ENCODE measurements at places on chromosomes 5 and 9.

DNA sequence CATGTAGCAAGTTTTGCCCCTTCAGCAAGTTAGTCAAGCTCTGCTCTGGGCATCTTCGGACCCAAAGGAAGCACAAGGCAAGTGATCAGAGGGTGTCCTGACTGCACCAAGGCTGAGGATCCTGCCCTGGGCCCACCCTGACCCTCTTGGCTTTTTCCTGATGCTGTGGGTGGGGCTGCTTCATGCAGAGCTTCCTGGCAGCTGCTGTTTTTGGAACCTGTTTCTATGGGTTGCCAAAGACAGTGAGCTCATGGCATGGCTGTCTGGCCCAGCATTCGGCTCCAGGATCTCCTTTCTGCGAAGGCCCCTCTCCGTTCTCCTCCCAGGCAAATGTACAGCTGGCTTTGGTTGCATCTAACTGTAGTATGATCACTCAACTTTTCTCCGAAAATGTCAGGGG, 497.9 kb downstream of the ARHGEF28 start:
- H3K4me1 ChIP-seq, result peaks cover 13% of the 10 kb centered on the region
- no peaks in the 10 kb centered on the region for H3K36me3 ChIP-seq
- H3K27ac ChIP-seq, result no peak overlapping the region
- peaks cover 7% of the 10 kb centered on the region for H3K27me3 ChIP-seq

DNA sequence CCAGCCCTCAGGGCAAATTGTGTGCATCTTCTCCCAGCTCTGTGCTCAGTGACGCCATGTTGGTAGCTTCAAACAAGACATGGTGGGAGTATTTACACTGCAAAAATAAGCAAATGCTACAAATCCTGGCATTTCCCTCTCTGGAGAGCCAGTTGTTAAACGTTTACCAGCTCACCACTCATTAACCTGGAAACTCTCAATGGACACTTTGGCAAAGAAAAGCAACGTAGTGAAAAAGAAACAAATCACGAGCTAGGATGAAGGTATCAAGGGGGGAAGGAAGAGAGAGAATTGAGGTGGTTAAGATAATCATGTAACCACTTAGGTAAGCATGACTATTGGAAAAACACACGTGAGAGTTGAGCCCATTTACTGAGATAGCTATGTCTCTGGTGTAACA, 72.5 kb downstream of the MRPS30 start:
- no peak overlapping the region for H3K4me3 ChIP-seq
- H3K36me3 ChIP-seq, result no peaks in the 10 kb centered on the region
- H3K4me1 ChIP-seq, result no peaks in the 10 kb centered on the region
- no peak for DNase-seq
- H3K27ac ChIP-seq, result no peak overlapping the region
- H3K27me3 ChIP-seq, result no peaks in the 10 kb centered on the region

- DNase-seq, result no peak
- no peaks in the 10 kb centered on the region for H3K27me3 ChIP-seq
- no peaks in the 10 kb centered on the region for H3K4me1 ChIP-seq
- no peak overlapping the region for H3K27ac ChIP-seq
- H3K36me3 ChIP-seq, result no peaks in the 10 kb centered on the region
- no peak overlapping the region for H3K4me3 ChIP-seq
Measured at GRCh38 chr9:12956261-12956660, 181.4 kb downstream of the LURAP1L start.

DNA sequence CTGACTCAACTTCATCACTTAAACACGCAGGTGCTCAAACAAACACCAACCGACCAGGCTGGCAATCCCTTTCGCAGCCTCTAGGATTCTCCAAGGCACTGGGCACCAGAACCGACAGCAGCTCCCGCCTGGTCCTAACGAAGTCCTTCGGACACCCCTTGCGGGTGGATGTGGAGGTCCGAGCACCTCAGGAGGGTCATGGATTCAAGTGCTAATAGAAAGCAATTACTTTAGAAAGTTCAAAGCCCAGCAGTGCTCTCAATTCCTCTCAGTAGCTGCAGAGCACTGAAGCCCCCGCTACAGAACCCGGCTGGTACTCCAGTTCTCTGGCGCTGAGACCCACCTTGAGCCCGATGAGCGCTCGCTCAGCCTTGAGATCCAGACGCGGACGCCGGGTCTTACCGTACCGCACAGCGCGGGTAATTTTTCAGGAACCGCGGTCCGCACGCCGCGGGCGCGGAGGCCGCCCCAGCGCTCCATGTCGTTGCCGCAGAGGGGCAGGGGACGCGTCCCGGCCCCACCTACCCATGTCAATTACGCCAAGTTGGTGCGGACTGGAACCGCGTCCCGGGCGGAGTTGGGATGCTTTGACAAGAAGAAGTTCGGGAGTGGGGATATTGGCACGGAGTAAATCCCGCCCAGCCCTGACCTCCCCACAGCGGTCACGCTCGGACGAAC, 638 bp downstream of the MARCHF3 start:
- H3K27me3 ChIP-seq, result no peaks in the 10 kb centered on the region
- H3K4me1 ChIP-seq, result peaks cover 52% of the 10 kb centered on the region
- DNase-seq, result peak; percentile 73
- no peaks in the 10 kb centered on the region for H3K36me3 ChIP-seq

GRCh38 chr5:135154197-135154596, 120.2 kb upstream of the PITX1 start:
- peaks cover 8% of the 10 kb centered on the region for H3K36me3 ChIP-seq
- peaks cover 13% of the 10 kb centered on the region for H3K27me3 ChIP-seq
- DNase-seq, result peak; percentile 22
- H3K4me3 ChIP-seq, result no peak overlapping the region

DNA sequence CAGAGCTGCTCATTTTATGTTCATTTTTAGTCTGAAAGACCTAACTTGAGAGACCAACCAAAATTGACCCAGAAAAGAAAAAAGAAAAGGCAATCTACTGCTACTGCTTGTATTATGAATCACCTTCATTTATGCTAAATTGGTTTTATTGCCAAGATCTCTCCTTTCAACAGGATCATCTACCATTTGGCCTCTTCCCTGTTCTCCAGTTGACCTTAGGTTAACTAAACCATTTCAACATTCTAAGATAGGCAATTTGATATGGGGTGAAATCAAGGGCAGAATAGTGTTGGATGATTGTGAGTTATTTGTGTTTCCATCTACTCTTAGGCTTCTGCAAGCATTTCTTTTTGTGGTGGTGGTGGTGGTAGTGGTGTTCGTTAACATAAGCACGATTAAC, 48.3 kb upstream of the POU4F3 start:
- peaks cover 13% of the 10 kb centered on the region for H3K4me1 ChIP-seq
- peaks cover 4% of the 10 kb centered on the region for H3K36me3 ChIP-seq
- DNase-seq, result no peak
- H3K27ac ChIP-seq, result no peak overlapping the region
- no peak overlapping the region for H3K4me3 ChIP-seq

- H3K4me1 ChIP-seq, result no peaks in the 10 kb centered on the region
- no peak for DNase-seq
- peaks cover 10% of the 10 kb centered on the region for H3K36me3 ChIP-seq
- H3K27ac ChIP-seq, result no peak overlapping the region
Measured at GRCh38 chr5:178996156-178996555, 1.0 kb upstream of the GRM6 start.

GRCh38 chr5:133122711-133123110, 70.9 kb downstream of the HSPA4 start:
- H3K4me3 ChIP-seq, result no peak overlapping the region
- H3K4me1 ChIP-seq, result no peaks in the 10 kb centered on the region
- peaks cover 15% of the 10 kb centered on the region for H3K27me3 ChIP-seq
- no peak overlapping the region for H3K27ac ChIP-seq
- no peak for DNase-seq
- no peaks in the 10 kb centered on the region for H3K36me3 ChIP-seq

DNA sequence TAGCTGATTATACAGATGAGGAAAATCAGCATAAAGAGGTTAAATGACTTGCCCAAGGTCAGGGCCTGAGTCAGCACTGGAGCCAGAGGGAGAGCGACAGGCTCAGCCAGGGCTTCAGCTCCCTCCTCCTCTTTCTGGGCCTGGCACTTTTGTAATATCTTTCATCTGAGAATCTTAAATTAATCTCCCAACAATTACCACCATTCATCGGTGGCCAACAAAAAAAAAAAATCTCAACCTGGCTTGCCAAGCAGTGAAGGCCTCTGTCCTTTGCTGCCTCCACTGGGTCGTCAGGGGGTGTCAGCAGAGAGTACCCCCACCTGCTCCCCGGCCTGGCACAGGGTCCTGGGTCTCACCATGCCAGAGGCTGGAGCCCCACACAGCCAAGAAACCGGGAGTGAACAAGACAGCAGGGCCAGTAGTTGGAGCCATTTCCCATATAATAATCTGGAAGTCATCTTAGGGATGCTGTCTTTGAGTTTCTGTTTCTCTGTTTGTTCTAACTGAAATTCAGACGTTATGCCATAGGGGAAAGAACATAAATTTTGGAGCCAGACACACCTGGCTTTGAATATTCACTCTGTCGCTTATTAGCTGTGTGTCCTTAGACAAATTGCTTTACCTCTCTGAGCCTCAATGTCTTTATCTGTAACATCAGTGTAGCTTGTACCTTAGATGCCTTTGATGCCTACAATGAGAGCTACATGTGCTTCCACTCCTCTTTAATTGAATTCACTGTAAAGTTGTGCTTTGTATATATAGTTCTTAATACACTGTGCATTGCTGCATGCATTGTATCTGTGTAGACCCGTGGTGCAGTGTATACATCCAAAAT, 299.9 kb upstream of the MSX2 start:
- DNase-seq, result no peak
- no peaks in the 10 kb centered on the region for H3K4me1 ChIP-seq
- H3K27ac ChIP-seq, result no peak overlapping the region
- no peaks in the 10 kb centered on the region for H3K36me3 ChIP-seq
- H3K27me3 ChIP-seq, result peaks cover 3% of the 10 kb centered on the region
- H3K4me3 ChIP-seq, result no peak overlapping the region

DNA sequence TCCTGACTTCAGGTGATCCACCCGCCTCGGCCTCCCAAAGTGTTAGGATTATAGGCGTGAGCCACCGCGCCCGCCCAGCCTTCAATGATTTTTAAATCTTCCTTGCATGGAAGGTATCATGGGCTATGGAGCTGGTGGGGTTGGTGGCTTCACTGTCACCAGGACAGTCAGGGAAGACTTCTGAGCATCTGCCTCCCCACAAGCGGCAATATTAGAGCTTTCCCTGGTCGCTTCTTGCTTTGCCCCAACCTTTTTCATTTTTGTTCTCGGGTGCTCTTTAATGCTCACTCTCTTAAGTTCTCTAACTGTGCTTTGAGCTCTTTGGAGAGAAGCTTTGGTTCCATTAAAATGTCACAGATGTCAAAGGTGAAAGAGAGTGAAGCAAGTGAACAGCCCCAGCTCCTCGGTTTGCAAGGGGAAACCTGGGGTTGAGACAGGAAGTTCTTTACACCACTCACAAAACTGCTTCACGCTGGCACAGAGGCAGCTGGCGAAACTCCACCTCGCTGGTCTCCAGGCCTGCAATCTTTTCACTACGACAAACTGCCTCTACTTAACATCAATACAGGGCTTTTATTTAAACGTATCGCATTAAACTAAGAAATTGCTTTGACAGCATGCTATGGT, 142.5 kb upstream of the RETREG1 start:
- H3K4me1 ChIP-seq, result no peaks in the 10 kb centered on the region
- peaks cover 37% of the 10 kb centered on the region for H3K36me3 ChIP-seq
- H3K27ac ChIP-seq, result peak overlapping the region; percentile 38
- H3K4me3 ChIP-seq, result no peak overlapping the region

GRCh38 chr9:108634204-108634603, 221.6 kb downstream of the ACTL7B start:
- H3K4me3 ChIP-seq, result no peak overlapping the region
- no peak for DNase-seq
- no peak overlapping the region for H3K27ac ChIP-seq
- H3K36me3 ChIP-seq, result no peaks in the 10 kb centered on the region
- H3K27me3 ChIP-seq, result no peaks in the 10 kb centered on the region
- H3K4me1 ChIP-seq, result no peaks in the 10 kb centered on the region

DNA sequence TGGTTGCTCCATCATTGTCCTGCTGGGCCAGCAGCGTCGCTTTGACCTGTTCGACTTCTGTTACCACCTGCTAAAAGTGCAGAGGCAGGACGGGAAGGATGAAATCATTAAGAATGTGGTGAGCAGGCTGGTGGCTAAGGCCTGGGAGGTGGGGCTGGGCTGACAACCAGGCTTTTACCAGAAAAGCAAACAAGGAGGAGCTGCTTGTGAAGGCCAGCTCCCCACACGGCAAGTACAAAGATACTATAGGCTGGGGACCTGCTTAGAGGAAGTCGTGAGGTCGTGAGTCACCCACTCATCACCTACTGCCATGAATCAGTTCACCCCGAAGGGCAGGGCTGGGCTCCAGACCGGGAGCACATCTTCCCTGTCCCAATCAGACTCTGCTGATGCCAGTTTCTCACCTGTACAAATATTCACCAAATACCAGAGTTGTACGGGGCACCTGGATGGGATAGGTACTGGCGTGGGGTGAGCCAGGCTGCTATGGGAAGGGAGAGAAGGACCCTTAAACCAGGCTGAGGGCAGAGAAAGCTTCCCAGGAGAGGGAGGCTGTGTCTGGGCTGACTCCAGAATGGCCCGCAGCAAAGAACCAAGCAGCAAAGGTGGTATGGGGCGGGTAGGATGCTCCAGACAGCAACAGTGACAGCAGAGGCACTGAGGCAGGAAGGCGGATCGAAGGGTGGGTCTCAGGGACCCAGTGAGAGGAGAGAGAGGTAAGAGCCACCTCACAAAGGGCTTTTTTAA, 69.3 kb upstream of the NIPAL4 start:
- peaks cover 65% of the 10 kb centered on the region for H3K4me1 ChIP-seq
- peaks cover 1% of the 10 kb centered on the region for H3K27me3 ChIP-seq
- peak; percentile 97 for DNase-seq
- peak overlapping the region; percentile 59 for H3K4me3 ChIP-seq
- H3K27ac ChIP-seq, result peak overlapping the region; percentile 84
- peaks cover 15% of the 10 kb centered on the region for H3K36me3 ChIP-seq

GRCh38 chr9:30771163-30771708, 1613.2 kb upstream of the ACO1 start:
- no peak overlapping the region for H3K27ac ChIP-seq
- no peak overlapping the region for H3K4me3 ChIP-seq
- peaks cover 6% of the 10 kb centered on the region for H3K36me3 ChIP-seq

All from HFFc6 (cell line).